AG09309 (cell line): ENCODE measurements at places on chromosomes 13 and 19.

GRCh38 chr19:21508198-21508597, 2.8 kb downstream of the ZNF429 start:
- DNase-seq: no peak

DNA sequence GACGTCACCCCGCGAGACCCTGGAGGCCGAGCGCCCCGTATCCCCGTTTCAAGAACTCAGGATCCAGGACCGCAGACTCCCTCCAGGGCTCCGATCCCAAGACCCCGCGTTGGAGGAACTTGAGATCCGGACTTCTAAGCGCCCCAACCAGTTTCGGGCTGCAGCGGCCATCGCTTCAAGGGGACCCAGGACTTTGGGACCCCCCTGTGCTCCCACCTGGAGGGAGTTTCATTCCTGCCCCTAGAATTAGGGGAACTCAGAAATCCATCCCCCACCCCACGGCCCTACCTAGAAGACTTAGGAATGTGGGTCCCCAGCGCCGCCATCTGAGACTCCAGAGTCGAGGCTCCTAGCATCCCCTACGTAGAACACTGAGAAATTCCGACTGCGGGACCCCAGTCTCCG, 400 bp downstream of the PLEKHG2 start:
- no peak for DNase-seq

GRCh38 chr19:29952646-29953045, 10.6 kb downstream of the URI1 start:
- DNase-seq: no peak

GRCh38 chr19:48492925-48493717, 18.5 kb downstream of the LMTK3 start:
- DNase-seq: peak; percentile 88

DNA sequence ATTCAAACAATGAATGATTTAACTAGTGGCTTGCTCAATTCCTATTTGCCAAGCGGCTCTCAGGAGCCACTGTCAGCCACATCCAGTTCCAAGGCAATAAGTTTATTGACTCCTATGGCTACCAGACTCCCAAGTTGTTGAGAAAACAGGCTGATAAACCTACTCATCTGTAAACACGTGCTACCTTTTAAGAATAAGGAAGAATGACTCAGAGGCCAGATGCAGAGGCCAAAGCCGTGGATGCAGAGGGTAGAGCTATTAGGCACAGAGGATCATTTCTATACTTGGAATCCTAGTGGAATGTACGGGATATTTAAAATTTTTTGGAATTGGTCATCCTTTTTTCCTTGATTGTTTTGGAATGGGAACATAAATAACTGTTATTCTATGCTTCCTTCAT, 1921.1 kb downstream of the OLFM4 start:
- DNase-seq: no peak

DNA sequence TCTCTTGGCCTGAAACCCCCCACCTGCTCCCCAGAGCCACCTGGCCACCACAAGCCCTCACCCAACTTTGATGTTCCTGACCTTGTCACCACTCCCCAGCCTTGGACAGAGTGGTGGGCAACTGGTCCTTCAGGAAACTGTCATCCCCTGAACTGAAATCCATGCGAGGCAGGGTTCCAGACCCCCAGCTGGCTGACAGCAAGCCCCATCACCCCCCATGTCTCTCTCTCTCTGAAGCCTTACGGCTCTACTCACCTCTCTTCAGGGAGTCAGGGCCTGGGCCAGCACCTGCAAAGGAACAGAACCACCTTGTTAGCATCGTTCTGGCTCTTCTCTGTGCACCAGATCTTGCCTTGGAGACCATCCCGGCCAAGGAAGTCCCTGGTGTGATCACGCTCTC, 2.6 kb downstream of the LRFN1 start:
- no peak for DNase-seq
